Putamen (tissue), 1 donor: ENCODE measurements at places on chromosomes 16 and 17.

GRCh38 chr17:66468241-66469087, 166.1 kb downstream of the PRKCA start:
- DNase-seq = peak; percentile 47

- DNase-seq = no peak
Measured at GRCh38 chr17:36463916-36464764, 22.3 kb upstream of the ZNHIT3 start.

- no peak for DNase-seq
Measured at GRCh38 chr16:253833-254232, 19.2 kb downstream of the FAM234A start.

- DNase-seq = no peak
Measured at GRCh38 chr16:78434401-78434800, 334.9 kb downstream of the WWOX start.

DNA sequence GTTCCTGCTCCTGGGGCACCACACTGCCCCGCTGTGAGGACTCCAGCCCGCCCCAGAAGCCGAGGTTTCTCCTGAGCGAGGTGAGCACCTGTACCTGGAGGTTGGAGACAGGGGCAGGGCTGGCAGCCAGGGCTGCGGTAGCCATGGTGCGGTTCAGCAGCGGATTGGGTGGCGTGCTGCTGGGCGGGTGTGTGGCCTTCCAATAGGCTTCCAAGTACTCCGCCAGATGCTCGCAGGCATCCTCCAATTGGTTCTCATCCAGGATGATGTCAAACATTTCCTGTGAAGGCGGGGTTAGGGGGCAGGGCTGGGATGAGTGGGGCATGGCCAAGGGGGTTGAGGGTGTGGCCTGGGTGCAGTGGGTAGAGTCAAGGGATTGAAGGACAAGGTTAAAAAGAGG, 11.3 kb upstream of the ARL5C start:
- DNase-seq = no peak

GRCh38 chr16:77946823-77947222, 75.5 kb upstream of the CLEC3A start:
- DNase-seq = peak; percentile 47

DNA sequence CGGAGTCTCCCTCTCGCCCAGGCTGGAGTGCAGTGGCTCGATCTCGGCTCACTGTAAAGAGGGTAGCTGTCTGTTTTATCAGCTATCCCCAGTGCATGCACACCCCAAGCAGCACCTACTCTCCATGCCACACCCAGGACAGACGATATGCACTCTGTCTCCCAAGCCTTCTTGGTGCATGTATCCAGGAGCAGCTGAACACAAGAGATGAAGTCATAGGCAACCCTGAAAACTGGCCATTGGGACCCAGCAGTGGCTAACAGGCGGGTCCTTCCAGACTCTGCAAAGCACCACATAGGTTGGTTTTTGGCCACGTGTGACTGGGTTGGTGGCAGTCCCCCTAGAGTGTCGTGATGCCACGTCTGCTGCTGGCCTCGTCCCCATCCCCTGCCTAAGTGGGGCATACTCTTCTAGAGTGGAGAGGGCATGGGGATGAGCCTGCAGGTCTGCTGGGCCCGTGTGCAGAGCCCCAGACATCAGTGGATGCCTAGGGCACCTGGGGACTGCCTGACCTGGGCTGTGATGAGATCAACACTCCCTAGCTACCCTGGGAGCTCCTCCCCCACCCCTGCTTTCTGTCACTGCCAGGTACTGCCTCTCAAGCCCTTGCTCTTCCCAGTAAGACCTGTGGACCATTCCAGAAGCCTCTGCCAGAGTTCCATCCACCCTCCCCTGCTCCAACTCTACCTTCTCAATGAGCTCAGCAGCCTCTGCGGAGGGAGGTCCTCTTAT, 9.3 kb downstream of the PDE6G start:
- no peak for DNase-seq

- peak; percentile 67 for DNase-seq
Measured at GRCh38 chr17:17535957-17536356, 39.8 kb upstream of the RASD1 start.

DNA sequence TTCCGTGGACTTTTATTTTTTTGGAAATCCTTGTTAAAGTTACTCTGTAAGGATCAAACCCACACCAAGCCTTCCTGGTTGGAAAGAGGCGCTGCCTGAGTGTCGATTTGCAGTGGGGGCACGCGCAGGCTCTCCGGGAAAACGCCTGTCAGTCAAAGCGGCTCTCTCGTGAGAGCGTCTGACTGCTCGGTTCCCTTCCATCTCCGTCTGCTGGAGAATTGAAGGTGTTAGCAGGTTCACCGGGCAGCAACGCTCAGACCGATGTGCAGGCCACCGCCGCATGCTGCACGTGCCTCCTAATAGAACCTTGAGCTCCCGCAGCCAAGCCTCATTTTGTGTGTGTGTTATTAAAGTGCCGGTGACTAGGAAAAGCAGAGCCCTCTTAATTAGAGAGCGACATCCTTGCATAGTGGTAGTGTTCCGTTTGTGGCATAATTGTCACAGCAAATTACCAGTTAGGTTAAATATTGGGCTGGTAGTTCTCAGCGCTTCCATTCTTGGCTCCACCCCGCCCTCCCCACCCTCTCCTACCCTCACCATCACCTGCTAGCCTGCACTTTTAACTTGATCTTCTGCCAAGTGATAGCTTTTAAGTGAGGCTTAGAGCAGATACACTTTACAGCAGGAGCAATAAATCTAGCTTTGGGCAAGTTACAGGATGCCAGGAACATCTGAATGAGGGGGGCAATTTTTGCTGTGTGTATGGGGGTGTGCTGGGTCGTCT, 75.5 kb downstream of the RPA1 start:
- DNase-seq = peak; percentile 29

GRCh38 chr17:77928519-77929179, 29.9 kb upstream of the TNRC6C start:
- DNase-seq = no peak

- DNase-seq = no peak
Measured at GRCh38 chr17:5769593-5770354, 185.5 kb upstream of the NLRP1 start.

DNA sequence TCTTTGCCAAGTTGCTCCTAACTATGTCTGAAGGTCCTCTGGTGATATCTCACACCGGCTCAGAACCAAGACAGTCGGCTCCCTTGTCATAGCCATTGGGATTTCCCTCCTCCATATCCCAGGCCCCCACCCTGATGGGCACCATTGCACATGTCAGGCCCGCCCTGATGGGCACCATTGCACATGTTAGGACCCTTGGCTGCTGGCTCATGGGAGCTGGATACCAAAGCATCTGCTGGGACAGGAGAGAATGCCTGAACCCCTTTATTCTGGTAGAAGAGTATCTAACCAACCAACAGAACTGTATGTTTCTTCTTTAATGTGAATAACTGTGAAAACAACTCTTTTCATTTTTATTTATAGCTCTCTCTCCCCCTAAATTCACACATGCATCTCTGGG, 454.5 kb upstream of the HSBP1 start:
- DNase-seq = no peak

- peak; percentile 32 for DNase-seq
Measured at GRCh38 chr16:26598061-26598460, 468.7 kb upstream of the C16orf82 start.

DNA sequence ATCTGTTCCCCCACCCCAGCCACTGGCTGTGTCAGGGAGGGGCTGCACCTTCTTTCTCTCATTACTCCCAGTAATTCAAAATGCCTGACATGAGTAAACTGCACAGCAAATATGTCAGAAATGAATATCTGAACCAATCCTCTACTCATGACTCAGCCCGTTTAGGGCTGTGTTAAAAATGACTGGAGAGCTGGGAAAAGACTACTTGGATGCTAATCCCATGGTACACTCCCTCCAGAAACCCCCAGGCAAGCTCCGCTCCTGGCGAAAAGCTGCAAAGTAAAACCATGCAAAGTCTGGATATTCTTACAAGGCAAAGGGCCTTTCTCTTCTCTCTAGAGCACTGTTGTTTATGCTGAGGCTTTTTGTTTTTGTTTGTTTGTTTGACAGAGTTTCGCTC, 448.1 kb upstream of the DYNLRB2 start:
- no peak for DNase-seq

DNA sequence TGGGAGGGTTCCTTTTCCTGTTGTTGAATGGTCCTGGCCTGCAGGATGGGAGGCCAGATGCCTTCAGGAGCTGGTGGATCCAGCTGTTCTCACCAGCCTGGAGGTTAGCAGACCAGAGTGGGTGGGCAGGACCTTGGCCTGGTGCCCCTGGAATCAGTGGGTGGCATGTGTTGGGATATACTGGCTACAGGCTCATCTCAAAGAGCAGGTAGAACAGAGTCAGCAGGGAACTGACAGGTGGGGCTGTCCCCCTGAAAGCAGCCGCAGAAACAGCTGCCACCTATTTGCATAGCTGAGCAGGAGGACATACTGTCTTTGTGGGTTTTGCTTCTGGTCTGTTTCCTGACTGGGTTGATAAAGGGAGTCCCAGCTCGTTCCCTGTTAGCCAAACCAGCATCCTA, 144.1 kb downstream of the RAB11FIP4 start:
- no peak for DNase-seq

- no peak for DNase-seq
Measured at GRCh38 chr16:89187032-89187769, 13.1 kb downstream of the SLC22A31 start.
